T-helper 2 cell treated with Interferon-gamma antibody and Interleukin-4, amounts not matched to agents 5 μg/mL and 100 μg/mL, for 36 hours (primary cell): ENCODE measurements at places on chromosomes 5 and 9.

DNA sequence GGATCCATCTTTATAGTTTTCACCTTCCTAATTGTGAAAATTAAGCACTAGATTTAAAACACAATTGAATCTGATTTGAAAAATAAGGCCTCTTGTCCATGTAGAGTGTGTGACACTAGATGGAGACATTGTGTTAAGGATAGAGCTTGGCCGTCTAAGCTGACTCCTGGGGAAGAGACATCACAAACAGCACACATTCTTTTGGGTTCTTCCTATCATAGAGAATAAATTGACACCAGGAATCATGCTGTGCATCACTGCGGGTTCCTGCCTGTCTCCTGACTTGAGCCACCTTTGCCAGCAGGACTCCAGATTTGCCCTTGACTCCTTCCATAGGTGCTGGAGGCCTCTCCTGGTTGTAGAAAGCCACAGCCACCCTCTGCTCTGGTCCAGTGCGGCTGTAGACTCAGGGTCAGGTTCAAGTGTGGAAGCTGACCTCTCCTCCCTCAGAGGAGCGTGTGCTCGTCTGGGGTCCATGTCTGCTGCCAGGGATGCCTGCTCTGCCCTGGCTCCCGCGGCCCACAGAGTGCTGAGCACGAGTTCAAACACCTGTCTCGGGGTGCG lies 11.2 kb downstream of the ROPN1L start:
- no peak for DNase-seq

DNA sequence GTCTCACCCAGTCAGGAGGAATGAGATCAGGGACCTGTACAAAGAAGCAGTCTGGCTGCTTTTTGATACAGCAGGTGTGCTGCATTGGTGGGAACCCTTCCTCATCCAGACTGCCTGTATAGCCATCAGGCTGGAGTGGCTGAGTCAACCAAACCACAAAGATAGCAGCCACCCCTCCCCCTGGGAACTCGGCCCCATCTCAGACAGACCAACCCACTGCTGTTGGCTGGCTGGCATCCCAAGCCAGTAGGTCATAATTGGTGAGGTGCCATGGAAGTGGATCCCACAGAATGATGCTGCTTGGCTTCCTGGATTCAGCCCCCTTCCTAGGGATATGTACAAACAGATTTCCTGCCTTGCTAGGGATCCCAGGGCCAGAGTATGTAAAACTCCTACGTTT lies 60.9 kb downstream of the YTHDC2 start:
- no peak for DNase-seq

DNA sequence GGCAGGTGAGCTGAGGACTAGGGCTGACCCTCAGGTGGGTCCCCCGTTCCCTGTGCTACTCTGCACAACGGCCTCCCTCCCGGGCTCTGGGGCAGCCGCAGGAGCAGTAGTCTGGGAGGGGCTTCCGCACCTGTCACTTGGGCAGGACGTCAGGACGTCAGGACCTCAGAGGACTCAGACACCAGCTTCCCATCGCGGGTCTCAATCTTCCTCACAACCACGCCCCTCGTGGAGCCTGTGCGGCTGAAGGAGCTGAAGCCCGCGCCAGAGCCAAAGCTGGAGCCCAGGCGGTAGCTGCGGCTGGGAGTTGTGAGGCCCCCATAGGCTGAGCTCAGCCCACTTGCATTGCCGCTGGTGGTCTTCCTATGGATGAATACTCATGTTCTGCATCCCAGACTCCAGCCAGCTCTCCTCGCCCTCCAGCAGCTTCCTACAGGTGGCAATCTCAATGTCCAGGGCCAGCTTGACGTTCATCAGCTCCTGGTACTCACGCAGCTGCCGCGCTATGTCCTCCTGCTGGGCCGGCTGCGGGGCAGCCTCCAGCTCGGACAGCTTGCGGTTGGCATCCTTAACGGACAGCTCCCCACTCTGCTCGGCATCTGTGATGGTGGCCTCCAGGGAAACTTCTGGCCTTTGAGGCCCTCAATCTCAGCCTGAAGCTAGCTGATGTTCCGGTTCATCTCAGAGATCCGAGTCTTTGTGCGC lies 381.4 kb upstream of the RGMB start:
- DNase-seq: no peak

- DNase-seq: peak; percentile 39
These were observed 1.2 kb downstream of the SURF4 start for GRCh38 chr9:133374612-133375115.

DNA sequence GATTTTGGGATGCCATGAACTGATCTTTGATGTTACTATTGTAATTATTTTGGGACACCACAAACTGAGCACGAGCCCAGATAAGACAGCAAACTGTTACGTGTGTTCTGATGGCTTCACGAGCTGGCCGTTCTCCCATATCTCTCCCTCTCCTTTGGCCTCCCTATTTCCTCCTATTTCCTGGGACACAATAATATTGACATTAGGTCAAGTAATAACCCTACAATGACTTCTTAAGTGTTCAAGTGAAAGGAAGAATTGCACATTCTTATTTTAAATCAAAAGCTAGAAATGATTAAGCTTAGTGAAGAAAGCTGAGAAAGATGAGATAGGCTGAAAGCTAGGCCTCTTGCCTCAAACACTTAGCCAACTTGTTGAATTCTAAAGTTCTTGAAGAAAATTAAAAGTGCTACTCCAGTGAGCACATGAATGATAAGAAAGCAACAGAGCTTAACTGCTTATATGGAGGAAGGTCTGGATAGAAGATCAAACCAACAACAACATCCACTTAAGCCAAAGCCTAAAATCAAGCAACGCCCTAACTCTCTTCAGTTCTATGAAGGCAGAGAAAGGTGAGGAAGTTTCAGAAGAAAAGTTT lies 247.1 kb downstream of the LRRC70 start:
- no peak for DNase-seq

DNA sequence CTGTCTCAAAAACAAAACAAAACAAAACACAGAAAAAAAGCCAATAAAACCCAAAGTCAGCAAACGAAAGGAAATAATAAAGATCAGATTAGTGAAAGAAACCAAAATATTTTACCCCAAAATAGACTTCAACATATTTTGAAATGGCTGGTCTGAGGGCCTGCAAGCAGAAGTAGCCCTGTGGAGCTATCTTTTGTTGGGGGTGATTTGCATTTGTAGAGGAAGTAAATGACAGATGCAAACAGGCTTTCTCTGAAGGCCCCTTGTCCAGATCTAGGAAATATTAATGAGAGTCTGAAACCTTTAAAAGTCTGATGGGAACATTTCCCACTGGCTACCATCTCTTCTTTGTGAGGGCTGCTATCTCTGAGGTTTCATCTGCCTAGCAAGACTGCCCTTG lies 74.0 kb downstream of the GCNT4 start:
- DNase-seq: no peak

DNA sequence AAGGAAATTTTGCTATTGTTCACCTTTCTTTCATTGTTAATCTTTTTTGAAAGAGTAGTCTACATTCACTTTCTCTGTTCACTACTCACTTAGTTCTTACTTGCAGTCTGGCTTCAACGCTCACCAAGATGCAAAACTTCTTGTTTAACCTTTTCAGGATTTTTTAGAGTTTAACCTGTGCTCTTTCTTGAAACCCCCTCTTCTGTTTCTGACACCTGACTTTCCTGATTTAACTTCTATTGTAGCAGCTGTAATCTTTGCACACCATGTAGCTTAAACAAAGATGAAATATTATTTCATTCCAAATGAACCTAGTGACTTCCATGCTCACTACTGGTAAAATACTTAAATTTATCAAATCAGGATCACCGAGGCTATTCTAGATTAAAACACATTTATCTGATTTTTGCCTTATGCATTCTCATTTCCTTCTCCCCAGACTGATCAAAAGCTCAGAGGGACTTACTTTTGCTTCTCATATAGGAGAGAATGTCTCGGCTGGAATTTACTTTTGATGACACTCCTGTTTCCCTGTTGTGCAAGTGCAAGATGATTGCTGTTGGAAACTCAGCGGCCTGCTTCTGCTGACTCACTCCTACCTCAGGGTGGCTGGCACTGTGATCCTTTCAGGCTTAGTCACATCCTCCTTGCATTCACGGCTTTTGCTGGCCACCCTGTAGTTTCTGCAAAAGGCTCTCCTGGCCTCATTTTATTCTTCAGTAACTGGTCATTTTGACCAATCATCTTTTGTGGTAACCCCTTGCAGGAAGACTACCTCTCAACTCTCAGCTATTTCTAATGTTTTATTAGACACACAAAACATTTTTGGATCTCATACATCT lies 109.3 kb upstream of the IFNE start:
- DNase-seq: peak; percentile 65

GRCh38 chr9:132639322-132639721 lies 30.5 kb downstream of the DDX31 start:
- DNase-seq: no peak

DNA sequence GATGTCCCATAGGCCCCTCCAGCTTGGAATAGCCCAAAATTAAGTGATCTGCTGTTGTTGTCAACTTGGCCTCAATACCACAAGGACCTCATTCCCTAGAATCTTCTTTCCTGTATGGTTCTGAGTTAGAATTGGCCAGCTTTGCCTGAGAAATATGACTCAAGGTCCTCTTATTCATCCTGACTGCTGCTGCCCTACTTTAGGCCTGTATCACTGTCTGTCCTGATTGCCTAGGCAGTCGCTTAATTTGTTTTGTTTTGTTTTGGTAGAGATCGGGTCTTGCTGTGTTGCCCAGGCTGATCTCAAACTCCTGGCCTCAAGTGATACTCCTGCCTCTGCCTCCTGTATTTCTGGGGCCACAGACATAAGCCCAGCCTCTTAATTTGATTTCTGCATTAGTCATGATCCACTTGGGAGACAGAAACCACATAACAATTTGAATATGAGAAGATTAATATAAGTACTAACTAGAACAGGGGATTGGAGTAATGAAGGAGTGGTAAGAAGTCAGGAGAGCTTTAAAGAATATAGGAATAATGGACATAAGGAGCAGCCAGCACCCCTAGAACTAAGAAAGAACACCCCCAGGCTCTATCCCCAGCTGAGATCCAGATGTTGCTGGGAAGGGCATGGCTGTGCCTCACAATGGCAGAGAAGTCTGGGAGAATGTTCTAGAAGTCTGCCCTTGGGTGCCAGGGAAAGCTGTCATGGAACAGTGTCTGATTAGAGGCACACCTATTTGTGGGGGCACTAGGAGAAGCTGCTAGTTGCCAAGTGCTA lies 4.6 kb downstream of the TEX53 start:
- DNase-seq: no peak

DNA sequence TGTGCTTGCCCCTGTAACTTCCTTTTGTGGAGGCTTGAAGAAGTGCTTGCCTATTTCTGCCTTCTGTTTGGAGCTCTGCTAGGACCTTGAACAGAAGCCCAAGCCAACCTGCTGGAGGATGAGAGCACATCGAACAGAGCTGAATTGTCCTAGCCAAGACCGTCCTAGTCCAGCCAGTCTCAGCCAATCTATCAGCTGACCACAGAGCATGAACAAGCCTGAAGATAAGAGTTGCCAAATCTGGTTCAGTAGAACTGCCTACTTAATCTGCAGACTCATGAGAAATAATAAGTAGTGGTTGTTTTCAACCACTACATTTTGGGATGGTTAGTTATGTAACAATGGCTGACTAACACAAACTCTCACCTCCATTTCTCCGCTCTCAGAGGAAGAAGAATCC lies 4.4 kb upstream of the SNX2 start:
- no peak for DNase-seq

DNA sequence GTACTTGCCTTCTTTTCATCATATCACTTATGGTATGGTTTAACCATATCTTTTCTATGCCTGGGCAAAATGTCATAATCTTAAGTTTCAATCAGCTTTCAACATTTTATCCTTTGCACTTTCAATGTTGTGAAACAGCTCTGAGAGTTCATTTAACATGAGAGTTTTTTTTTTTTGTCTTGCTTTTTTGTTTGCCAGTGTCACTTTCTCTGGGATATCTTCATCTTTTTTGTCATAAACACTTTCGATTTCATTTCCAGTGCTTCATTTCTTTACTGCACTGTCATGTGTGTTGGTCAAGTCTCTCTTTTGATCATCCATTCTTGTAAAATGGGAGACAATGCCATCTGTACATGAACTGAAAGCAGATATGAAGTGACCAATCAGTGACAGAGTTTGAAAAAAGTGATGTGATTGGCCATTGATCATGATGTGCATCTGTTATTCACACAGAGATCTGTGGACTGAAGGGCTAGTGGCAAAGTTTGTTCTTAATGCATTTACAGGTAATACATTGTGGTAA lies 7.5 kb upstream of the POU5F2 start:
- no peak for DNase-seq

- DNase-seq: no peak
These were observed 138.6 kb upstream of the SPEF2 start for GRCh38 chr5:35478856-35479682.

- no peak for DNase-seq
These were observed 9.1 kb downstream of the ARHGAP26 start for GRCh38 chr5:142779163-142779840.

GRCh38 chr9:38243993-38244392 lies 148.5 kb upstream of the ALDH1B1 start:
- DNase-seq: no peak

DNA sequence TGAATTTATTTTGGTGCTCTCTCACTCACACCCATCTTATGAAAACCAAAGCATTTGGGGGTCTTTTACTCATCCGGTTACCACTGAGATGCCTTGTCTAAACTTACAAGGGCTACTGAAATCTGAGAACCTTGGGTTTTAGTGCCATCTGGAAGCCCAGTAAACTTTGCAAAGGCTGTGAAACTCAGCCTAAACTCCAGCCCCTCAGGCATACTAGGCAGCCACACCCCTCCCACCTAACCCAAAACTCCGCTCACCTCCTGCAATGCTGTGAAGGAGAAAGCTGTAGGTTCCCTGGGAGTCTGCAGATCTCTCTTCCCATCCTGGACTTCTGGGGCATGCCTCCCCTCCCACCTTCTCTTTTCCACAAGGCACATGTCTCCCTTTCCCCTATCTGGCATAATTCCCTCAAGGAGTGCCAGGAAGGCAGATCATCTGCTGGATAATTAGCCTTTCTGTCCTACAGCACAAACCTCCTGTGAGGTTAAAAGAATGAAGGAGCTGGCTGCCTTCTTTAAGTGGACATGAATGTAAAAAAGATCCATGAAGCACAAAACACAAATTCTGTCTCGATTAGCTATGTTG lies 71.5 kb upstream of the ANXA1 start:
- DNase-seq: no peak
